ENCODE measurements at places on chromosomes 12 and 14.

DNA sequence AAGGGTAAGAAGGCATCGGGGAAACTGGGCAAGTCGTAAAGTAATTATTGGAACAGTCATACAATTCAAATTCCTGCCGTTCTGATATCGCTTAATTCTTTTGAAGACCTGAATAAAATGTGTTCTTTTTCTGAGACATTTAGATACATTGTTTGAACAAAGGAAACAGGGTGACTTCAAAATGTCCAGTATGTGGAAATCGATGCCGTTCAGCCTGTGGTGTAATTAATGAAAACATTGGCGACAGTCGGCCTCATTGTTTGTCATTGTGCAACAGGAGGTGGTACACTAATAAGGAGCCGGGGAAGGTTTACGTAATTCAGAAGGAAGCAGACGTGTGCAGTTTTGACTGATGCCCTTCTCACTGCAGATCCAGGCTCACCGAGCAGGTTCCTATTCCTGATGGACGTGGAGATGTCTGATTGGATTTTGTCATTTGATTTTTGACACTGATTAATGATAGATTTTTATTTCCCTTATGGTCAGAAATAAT lies 92.7 kb downstream of the BORCS5 start:
- DNase-seq, result no peak

DNA sequence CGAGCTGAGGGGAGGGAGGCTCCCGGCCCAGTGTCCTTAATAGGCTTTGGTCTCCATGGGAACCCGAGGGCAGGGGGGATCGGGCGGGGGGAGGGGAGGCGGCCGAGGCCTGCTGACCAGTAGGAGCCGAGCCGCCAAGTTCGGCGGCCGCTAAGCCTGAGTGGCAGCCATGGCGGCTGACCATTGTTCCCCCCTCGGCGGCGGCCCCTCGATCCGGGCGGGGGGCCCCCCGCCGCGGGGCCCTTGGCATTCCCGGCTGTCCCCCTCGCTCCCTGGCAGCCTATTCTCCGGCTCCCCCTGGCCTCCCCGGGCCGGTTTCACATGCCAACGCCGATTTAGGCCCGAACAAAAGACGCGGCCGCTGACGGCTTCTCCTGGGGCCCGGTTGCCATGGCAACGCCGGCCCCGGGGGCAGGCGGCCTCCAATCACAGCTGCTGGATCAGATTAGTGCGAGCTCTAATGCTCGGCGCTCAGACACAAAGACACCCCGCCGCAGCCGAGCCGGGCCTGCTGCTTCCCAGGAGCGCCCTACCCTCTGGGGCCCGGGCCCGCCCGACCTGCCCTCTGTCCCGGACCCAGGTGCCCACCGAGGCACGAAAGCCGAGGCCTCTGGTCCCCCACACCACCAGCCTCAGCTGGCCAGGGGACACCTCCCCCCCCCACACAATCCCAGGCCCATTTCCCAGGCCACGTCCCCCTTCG lies 7.3 kb downstream of the MSI1 start:
- no peak for DNase-seq

- DNase-seq, result no peak
Observed at GRCh38 chr12:51593539-51593938, 2.5 kb downstream of the SCN8A start.

DNA sequence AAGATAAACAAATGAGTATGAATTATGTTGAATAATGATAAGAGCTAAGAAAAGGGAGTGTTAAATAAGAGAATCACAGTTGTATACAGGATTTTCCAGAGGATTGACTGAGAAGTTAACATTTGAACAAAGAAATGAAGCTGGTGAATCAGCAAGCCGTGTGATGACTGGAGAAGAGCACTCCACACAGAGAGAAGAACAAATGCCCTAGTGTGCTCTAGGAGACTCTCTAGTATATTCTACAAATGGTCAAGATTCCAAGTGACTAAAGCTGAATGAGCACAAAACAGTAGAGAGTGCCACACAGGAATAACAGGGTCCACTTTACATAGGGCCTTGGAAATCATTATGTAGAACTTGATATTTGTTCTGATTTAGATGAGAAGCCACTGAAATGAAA lies 587.1 kb upstream of the ATXN7L3B start:
- DNase-seq, result no peak

DNA sequence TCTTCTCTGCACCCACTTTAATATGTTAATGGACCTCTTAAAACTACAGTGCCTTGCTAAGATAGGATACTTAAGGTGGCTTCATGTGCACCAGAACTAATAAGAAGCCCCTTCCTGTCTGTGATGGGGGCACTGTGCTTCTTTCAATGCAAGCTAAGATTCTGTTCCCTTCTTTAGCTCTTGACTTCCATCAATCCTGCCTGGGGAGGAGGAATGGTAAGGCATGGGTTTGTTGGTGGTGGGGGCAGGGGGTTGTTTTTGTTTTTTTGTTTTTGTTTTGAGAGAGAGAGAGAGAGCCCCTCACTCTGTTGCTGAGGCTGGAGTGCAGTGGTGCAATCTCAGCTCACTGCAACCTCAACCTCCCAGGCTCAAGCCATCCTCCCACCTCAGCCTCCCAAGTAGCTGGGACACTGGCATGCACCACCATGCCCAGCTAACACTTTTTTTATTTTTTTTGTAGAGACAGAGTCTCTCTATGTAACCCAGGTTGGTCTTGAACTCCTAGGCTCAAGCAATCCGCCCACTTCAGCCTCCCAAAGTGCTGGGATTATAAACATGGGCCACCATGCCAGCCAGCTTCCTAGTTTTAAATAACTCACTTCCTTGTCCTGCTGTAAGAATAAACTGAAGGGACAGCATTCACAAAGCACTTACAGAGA lies 4.5 kb upstream of the KRT3 start:
- no peak for DNase-seq

GRCh38 chr14:28782301-28782700 lies 15.7 kb downstream of the FOXG1 start:
- no peak for DNase-seq

DNA sequence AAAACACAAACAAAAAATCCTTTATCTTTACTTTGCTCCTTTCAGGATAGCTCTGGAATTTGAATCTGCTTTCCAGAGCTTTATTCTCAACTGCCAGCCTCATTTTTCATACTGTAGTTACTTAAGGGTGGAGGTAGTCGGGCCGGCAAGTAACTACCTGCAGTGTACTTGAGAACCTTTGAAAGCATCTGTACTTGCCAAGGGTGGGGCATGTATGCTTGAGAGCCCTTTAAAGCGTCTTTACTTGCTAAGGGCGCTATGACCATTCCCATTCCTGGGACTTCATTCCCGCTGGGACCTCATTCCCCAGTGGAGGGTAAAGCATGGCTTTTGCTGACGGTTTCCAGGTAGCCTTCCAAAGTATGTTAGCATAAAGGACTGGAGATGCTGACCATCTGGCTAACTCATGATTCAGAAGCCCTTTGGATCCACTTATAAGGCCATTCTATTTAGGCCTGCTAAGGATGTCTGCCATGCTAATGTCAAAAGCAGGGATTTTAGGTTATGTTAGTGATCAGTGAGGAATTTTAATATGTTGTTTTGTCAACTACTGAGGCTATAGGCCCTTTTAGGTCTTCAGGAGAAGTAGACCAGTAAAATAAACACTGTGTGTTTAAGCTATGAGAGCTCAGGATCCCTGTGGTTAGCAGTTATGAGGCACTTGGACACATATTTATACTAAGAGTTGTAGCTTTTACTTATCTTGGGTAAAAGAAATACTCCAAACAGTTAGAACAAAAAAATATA lies 74.9 kb downstream of the CRADD start:
- no peak for DNase-seq

DNA sequence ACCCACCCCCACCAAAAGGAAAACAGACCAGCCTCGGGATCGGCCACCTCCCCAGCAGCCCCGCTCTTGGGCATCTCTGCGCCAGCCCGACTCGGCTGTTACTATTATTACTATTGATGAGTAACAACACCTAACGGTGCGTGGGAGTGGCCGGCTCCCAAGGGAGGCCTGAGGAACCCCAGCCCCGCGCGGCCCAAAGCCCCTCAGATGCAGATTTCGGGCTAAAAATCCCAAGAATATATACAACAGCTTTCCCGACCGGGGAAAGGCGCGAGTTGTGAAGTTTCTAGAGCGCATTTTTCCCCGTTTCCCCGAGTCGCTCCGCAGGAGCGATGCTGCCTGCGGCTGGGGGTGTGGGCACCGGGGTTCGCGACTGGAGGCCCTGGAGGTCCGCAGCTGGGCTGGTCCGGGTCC lies 565 bp downstream of the NT5DC3 start:
- DNase-seq, result no peak

DNA sequence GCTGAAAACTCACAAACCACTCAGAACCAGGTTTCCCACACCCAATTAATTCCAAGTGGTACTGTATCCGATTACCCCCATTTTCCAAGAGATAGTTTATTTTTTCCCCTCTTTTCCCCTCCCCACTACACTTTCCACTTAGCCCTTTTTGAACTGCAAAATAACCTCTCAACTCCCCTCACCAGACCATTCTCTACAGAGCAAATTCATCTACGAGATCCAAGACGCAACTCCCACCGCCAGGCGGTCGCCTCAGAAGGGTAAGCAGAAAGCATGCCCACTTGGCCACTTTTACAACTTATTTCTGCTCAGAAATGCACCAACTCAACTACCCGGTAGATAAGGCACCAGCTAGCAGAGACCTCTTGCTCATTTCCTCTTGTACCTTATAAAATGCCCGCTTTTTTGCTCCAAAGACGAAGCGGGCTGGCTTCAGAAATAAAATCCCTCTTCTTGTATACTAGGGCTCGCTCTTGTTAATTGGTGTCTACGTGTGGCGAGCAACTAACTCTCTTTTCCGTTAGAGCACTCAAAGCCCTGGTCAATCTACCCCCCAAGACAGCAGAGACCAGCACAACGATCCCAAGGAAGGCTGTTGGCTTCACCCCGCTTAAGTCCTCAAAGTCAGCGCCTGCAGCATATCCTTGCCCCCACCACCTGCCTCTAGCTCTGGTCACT lies 910 bp upstream of the SRP54 start:
- DNase-seq, result no peak

DNA sequence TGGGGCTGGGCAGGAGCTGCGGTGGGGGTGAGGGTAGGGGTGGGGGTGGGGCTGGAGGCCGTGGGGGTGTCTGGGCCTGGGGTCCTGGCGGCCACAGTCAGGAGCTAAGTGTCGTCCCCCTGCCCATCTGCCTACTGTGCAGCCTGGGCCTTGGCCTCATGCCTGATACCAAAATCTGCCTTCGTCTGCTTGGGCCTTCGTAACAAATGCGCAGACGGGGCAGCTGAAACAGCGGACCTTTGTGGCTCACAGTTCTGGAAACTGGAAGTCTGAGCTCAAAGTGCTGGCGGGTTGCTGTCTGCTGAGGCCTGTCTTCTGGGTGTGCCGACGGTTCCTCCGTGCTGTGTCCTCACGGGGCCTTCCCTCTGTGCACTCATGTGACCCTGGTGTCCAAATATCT lies 61.7 kb downstream of the KIF26A start:
- no peak for DNase-seq

- DNase-seq, result no peak
Observed at GRCh38 chr14:72645706-72646105, 248.2 kb downstream of the DPF3 start.

GRCh38 chr12:31002999-31003398 lies 70.7 kb upstream of the DDX11 start:
- no peak for DNase-seq

GRCh38 chr12:70605976-70606375 lies 31.3 kb downstream of the PTPRB start:
- no peak for DNase-seq

DNA sequence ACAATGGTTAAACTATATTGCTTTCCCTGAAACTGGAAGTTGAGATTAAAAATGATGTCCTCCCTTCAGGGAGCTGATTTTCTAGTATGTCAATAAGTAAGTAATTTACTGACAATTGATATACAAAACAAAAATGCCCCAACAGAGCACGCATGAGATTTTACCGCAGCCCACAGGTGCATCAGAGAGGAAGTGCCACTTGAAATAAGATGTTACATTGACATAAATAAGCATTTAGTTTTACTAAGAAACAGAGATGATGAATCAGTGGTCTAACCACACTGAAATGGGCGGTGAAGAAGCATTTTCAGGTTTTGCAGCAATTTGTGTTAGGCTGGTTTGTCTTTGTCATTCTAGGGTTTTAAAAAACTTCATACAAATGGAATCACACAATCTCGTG lies 8.8 kb upstream of the CLECL1 start:
- DNase-seq, result no peak

DNA sequence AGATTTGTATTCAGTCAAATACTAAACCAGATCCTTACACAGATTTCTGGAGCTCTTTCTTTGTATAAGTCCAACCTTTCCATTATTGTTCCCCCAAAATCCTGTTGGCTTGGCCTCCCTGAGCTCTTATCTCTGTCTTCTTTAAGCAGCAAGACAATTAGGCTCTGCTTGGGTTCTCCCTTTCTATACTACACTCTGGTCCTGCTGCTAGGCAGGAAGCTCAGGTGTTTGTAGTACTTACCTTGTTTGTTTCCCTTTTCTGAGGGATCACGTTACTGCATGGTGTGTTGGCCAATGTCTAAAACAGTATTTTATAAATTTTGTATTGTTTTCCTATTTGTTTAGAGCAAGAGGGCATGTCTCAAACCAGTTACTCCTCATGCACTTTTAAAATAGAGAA lies 192.9 kb downstream of the PRKD1 start:
- no peak for DNase-seq

DNA sequence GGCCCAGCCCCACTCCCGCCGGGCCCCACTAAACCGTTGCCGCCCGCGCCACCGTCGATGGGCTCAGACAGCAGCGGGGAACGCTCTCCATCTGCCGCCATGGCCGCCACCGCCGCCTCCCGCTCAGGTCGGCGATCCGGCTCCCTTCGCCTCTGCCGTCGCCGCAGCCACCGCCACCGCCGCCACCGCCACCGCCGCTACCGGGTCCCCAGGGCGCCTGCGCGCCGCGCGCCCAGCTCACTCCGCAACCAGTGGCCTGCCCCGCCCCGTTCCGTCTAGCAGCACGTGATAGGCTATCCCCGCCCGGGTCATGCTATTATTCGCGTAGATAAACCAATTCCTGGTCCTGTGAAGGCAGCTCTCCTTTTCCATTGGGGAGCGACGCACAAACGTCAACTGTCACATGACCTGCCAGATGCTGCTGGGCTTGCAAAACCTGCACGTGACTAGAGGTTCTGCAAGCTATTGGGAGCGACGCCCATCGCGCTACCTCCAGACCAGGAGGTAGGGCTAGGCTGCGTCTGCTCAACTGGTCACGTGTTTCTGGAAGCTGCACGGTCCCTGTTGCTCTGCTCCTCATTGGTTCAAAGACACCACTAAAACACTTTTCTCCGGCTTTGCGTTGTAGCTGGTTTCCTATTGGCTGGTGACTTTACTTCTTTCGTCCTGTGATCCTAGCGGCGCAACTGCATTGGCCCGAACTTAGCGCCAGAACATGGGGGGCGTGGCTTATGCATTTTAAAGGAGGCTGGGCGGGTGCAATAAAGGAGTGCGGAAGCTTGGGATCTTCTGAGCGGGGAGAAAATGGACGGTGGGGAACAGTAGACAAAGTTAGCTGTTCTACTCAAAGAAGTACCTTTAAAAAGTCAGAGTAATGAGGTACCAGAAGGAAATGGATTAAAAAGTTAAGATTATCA lies at the start of gene PIP4P1:
TSS of gene PIP4P1 (minus strand) at position 210 of the 917 bp plus-strand sequence. CDS start at position 101, 109 bp downstream.
- peak; percentile 98 for DNase-seq

DNA sequence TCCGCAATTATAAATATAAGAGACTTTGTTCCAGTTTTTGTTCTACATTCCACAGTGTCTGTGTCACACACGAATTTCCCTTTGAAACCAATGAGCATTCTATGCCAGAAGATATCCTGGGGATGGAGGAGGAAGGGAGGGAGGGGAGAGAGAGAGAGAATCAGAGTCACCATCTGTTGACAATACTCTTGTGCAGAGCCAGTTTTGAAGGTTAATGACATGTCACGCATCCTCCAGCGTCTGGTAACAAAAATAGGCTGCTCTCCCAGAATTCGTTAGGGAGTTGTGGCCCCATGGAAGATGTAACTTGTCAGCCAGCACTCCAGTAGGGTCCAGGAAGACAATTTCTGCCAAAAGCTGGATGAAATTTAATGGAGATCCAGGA lies 213.5 kb upstream of the KRR1 start:
- DNase-seq, result no peak

All from cortex of kidney (tissue), 1 donor.